ENCODE measurements at places on chromosomes 7 and 10. TPM values are rescaled to one million over a fixed set of nuclear protein-coding genes. Genes with fewer than 3 reads are reported as not detected.

The RBM48 gene
- total RNA-seq, result 8.9 TPM

The TAS2R5 gene
- 1.7 TPM for total RNA-seq

The LEP gene
- not detected for total RNA-seq

The NCF1 gene
- total RNA-seq, result not detected

The DENND10 gene
- total RNA-seq, result 73.2 TPM

The ADIRF gene
- total RNA-seq, result 195 TPM

The ARHGAP12 gene
- 53.3 TPM for total RNA-seq

The KIAA1549 gene
- total RNA-seq, result 0.99 TPM

The GPER1 gene
- total RNA-seq, result 4.9 TPM

The WEE2 gene
- total RNA-seq, result 0.33 TPM

The SPACDR gene
- 2.6 TPM for total RNA-seq

The CUBN gene
- 3.3 TPM for total RNA-seq

The ARL5B gene
- total RNA-seq, result 10.0 TPM

The WNT2 gene
- 1.3 TPM for total RNA-seq

The PRKCQ gene
- total RNA-seq, result not detected

The ANKRD61 gene
- total RNA-seq, result not detected

The ZNF248 gene
- 10.4 TPM for total RNA-seq

The TCF7L2 gene
- total RNA-seq, result 3.0 TPM

The GET4 gene
- total RNA-seq, result 27.8 TPM

The CLEC5A gene
- total RNA-seq, result not detected

The KIAA1217 gene
- 5.5 TPM for total RNA-seq

The WDR86 gene
- total RNA-seq, result 3.8 TPM

The TRIM50 gene
- not detected for total RNA-seq

The ZNF736 gene
- total RNA-seq, result 9.4 TPM

The NPY4R2 gene
- total RNA-seq, result 0.17 TPM

The ZP3 gene
- 0.87 TPM for total RNA-seq

The CAV1 gene
- 614 TPM for total RNA-seq

The CRPPA gene
- 1.2 TPM for total RNA-seq

The PRSS2 gene
- total RNA-seq, result not detected

The OPALIN gene
- not detected for total RNA-seq

The CALY gene
- not detected for total RNA-seq

The KCNMA1 gene
- total RNA-seq, result 44.8 TPM

The OR6B1 gene
- not detected for total RNA-seq

The CTAGE8 gene
- not detected for total RNA-seq

The INSIG1 gene
- total RNA-seq, result 356 TPM

The GLRX3 gene
- 131 TPM for total RNA-seq

The DNAJB9 gene
- 10.8 TPM for total RNA-seq

The ASB10 gene
- total RNA-seq, result not detected

The TMEM140 gene
- 14.1 TPM for total RNA-seq

The C10orf53 gene
- total RNA-seq, result not detected

The IGF2BP3 gene
- total RNA-seq, result 35.1 TPM

The KCND2 gene
- 7.3 TPM for total RNA-seq

The INMT gene
- 20.8 TPM for total RNA-seq

The TYW1 gene
- 20.1 TPM for total RNA-seq

The LIPM gene
- total RNA-seq, result not detected

The HOGA1 gene
- 3.3 TPM for total RNA-seq

The DYNC1I1 gene
- total RNA-seq, result 0.66 TPM

The POLR2J2 gene
- total RNA-seq, result 2.5 TPM

The RARRES2 gene
- total RNA-seq, result 20.7 TPM

The PITRM1 gene
- 77.8 TPM for total RNA-seq

The NPY gene
- not detected for total RNA-seq

All from smooth muscle cell of trachea (primary cell).